Neural progenitor cell (in vitro differentiated cells): ENCODE measurements at places on chromosomes 1 and 21. TPM values are rescaled to one million over a fixed set of nuclear protein-coding genes. Genes with fewer than 3 reads are reported as not detected.

The TEDDM1 gene
- not detected in 2 replicates for total RNA-seq

The SYNJ1 gene
- 2.0 and 4.1 TPM in 2 replicates for total RNA-seq

The MIB2 gene
- 7.5 and 71.6 TPM in 2 replicates for total RNA-seq

The TMIGD3 gene
- total RNA-seq: not detected in 2 replicates

The TMEM53 gene
- total RNA-seq: 5.0 and 6.7 TPM in 2 replicates

The AUNIP gene
- total RNA-seq: 15.2 and 17.1 TPM in 2 replicates

The SFN gene
- 0.21 and 0.99 TPM in 2 replicates for total RNA-seq

The CHI3L2 gene
- not detected in 2 replicates for total RNA-seq

The SON gene
- 200 and 227 TPM in 2 replicates for total RNA-seq

The CD34 gene
- total RNA-seq: 0.12 and 0.43 TPM in 2 replicates

The CFAP126 gene
- total RNA-seq: not detected in 2 replicates

The SPATA46 gene
- not detected in 2 replicates for total RNA-seq

The FHAD1 gene
- total RNA-seq: 2.9 and 9.1 TPM in 2 replicates

The MEX3A gene
- total RNA-seq: 32.2 and 62.6 TPM in 2 replicates

The AMY1B gene
- total RNA-seq: not detected in 2 replicates

The TBX19 gene
- 1.3 and 3.1 TPM in 2 replicates for total RNA-seq

The LCE1D gene
- not detected in 2 replicates for total RNA-seq

The VASH2 gene
- 5.2 and 10.7 TPM in 2 replicates for total RNA-seq

The NECTIN4 gene
- 0.06 TPM in 1 of 2 replicates, not detected in the other for total RNA-seq

The GBP6 gene
- total RNA-seq: not detected in 2 replicates

The TRIM17 gene
- 2.9 and 5.0 TPM in 2 replicates for total RNA-seq

The SPATA45 gene
- 1.1 TPM in 1 of 2 replicates, not detected in the other for total RNA-seq

The KIAA1614 gene
- 0.56 and 3.8 TPM in 2 replicates for total RNA-seq

The PPIH gene
- 77.9 and 126 TPM in 2 replicates for total RNA-seq

The CCDC185 gene
- total RNA-seq: not detected in 2 replicates

The FCRLB gene
- 0.19 TPM in 1 of 2 replicates, not detected in the other for total RNA-seq

The KRTAP8-1 gene
- total RNA-seq: not detected in 2 replicates

The ADAMTS5 gene
- total RNA-seq: under 0.01 TPM in 1 of 2 replicates, not detected in the other

The CR1 gene
- total RNA-seq: not detected in 2 replicates

The EPB41 gene
- 157 and 211 TPM in 2 replicates for total RNA-seq
